ENCODE measurements at places on chromosomes 3 and 15.

- DNase-seq, result no peak
These were observed 266.6 kb downstream of the CGGBP1 start for GRCh38 chr3:87792198-87792533.

DNA sequence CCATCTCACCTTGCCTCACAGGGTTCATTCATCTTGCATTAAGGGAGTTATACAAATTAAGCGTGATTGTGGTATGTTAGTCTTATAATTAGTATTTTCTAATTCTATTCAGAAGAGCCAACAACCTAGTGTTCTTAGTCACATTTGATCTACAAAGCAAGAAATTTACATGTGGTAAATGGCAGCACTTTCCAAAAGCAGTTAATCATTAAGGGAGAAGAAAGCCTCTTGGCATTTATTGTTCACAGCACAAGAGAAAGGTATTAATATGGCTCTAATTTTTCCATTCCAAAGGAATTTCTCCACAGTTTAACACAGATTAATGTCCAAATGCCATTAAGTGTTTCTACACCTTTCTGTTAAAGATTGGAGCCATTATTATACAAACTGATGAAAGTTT, 1077.1 kb downstream of the ZPLD1 start:
- DNase-seq, result no peak

- no peak for DNase-seq
These were observed 15.4 kb upstream of the ISLR start for GRCh38 chr15:74157868-74158827.

DNA sequence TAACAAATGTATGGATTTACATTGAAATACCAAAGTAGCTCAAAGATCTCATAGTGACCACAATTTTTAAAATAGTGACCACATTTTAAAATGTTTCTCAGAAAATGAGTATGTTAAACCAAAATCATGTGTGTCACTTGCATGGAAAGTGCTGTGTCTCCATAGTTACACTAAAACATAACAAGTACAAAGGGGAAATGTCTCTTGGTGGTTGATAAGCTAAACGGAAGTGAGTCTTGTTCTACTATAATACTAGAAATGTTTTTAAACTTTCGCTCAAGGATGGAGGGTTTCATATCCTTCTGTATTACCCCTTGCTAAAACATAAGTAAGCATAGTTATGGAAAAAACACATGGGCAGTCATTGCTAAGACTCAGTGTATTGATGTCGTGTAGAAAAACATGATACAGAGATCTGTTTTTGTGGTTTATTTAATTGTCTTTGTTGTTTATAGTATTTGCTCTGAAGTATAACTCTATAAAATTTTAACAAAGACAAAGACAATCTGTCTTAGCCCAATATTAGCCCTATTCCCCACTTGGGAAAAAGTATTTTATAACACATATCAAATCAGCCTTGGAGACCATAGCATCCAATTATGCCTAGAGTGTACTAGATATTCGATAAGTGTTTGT, 27.0 kb upstream of the DENND4A start:
- no peak for DNase-seq

DNA sequence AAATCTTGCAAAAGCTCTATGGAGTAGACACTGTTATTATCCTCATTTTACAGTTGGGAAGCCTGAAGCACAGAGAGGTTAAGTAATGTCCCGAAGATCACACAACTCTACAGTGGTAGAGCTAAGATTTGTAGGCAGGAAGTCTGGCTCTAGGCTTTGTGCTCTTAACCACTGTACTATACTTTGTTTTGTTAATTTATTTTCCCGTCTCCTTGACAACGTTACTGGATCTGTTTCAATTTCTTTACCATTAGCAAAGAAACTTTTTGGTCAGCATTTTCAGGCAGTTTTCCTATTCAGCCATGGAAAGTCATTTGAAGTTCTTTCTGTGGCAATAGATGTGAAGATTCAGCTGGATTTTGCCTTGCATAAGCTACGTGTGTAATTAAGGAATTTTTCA, 51.7 kb downstream of the OTOL1 start:
- no peak for DNase-seq

- no peak for DNase-seq
These were observed 89.0 kb upstream of the PFN2 start for GRCh38 chr3:150059729-150060128.

DNA sequence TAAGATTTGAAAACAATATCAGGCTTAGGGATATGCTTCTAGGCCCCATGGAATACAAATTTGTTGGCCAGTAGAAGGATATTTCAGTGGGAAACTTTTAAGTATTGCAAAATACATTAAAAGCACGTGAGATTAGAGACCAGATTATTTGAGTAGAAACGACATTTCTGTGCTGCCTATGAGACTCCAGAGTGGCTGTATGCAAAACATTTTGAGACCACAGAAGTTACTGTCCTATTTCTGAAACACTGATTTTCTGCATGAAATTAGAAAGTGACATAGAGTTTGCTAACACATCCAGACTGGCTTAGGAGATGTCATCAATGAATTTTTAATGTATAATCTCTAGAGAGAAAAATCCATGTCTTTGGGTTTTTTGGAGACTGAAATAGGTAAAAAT, 99.8 kb downstream of the KCNH8 start:
- DNase-seq, result no peak

GRCh38 chr15:57190208-57190607, 186.1 kb upstream of the CGNL1 start:
- no peak for DNase-seq

DNA sequence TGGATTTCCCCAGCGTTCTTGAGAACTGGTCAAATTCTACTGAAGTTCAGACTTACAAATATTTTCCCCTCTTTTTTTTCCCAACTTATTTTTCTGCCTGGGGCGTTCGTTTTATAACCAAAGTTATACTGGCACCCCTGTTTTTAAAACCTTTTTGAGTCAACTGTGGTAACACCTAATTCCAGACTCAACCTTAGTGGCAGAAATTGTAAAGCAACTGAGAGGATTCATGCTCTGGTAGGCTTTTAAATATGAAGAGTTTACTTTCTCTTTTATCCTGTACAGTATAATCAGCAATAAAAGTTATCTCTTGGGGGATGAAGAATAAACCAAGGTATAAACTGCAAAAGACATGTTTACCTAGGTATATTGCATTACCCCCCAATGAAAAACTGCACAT, 2.3 kb downstream of the IL5RA start:
- DNase-seq, result no peak

DNA sequence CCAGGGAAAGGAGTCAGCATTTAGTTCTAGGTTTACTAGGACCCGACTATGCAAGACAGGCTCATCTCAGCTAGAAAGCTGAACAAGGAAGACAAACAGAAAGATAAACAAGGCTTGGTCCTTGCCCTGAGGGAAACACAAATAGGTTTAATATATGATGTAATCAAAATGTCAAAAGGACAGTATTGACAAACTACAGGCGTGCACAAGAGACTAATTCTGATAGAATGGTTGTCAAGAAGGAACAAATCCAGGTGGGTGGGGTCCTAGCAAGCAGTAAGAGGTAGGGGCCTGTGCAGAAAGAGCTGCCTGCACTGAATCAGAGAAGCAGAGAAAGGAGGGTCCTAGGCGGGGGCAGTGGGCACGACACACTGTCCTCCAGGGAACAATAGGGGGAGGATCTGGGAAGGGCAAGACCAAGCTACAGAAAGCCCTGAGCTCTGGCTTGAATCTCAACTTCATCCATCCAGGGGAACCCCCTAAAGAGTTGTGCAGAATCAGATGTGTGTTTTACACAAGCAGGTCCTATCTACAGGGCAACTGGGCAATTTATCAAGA, 23.4 kb downstream of the RFTN1 start:
- DNase-seq, result no peak

DNA sequence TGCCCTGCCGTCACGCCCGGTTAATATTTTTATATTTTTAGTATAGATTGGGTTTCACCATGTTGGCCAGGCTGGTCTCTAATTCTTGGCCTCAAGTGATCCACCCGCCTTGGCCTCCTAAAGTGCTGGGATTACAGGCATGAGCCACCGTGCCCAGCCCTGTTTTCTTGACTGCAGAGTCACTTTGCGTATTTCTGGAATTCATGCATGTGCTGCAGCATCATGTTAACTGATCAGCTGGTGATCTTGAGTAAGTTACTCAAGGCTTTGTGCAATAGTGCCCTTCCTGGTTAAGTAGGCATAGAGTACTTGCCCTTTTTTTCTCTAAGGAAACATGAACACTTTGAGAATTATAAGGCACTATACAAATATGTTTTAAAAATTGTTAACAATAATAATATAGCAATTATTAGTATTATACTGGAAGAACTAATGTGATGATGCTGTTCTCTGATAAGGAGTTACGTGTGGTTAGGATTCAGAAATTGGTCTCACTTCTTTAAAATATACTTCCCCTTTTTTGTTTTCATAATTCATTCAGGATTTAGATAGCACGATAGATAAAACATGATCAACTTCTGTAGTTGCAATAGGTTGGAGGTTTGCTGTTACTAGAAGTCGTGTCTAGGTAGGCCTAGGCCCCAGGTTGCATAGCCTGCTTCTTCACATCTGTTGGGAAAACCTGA, 33.6 kb downstream of the GPR171 start:
- no peak for DNase-seq

DNA sequence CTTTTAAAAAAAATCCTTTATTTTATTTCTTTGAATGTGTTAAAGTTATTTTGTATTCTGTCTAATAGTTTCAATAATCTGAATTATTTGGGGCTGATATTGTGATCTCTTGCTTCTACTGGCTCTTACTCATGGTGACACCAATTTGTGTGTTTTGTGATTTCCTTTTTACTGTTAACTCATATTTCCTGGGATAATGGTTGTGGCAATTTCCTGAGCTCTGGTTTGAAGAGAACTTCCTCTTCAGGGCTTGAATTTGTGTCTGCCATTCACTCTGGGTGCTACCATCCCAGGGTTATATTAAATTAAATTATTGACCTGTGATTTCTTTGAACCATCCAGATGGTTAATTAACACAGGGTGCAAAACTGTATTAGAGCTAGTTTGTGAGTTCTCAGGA, 60.4 kb upstream of the RNF7 start:
- DNase-seq, result no peak

DNA sequence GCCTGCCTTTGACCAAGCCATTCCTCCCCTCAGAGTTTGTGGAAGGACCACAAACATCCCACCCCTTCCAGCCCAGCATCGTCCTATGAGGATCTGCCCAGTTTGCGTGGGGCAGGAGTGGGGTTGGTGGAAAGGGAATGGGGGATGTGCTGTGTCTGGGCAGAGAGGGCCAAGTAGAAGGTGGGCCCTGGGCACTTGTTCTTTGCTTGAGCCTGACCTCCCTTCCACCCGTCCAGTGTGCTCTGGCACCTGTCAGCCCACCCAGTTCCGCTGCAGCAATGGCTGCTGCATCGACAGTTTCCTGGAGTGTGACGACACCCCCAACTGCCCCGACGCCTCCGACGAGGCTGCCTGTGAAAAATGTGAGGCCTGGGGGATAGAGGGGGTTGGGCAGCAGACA, 10.3 kb downstream of the SPINT1 start:
- no peak for DNase-seq

- no peak for DNase-seq
These were observed 925.9 kb downstream of the IGSF11 start for GRCh38 chr3:118108769-118109168.

GRCh38 chr3:185995352-185995751, 57.5 kb upstream of the TRA2B start:
- DNase-seq, result no peak

GRCh38 chr15:55564347-55565145, 23.6 kb downstream of the PYGO1 start:
- no peak for DNase-seq

- DNase-seq, result no peak
These were observed 51.7 kb upstream of the SLC4A7 start for GRCh38 chr3:27535809-27536392.

- DNase-seq, result no peak
These were observed 179.1 kb downstream of the NTRK3 start for GRCh38 chr15:88077296-88078020.

GRCh38 chr15:62880278-62880677, 162.3 kb upstream of the TPM1 start:
- DNase-seq, result no peak

DNA sequence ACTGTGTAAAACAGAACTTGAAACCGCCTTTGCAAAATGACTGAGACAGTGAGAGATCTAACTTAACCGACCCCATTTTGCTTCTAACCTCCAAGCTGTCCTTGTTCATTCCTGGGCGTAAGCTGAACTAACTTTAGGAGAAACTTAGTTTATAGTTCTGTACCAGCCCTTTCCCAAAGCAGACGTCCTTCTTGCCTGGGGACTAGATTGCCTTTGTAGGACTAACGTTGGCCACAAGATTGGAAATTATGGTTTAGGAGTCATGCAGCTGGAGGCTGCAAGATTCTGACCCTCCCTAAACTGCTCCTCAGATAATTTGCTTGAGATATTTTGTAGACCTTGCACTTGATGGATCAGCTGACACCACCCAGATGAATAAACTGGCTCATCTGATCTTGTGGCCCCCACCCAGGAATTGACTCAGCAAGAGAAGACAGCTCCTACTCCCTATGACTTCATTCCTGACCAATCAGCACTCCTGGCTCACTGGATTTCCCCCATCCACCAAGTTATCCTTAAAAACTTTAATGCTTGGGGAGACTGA, 219.9 kb upstream of the PROK2 start:
- DNase-seq, result no peak

GRCh38 chr3:24548278-24548677, 53.6 kb upstream of the THRB start:
- no peak for DNase-seq

- no peak for DNase-seq
These were observed 3.5 kb downstream of the PFN2 start for GRCh38 chr3:149967086-149967685.

- DNase-seq, result no peak
These were observed 72.1 kb upstream of the FNDC3B start for GRCh38 chr3:171967137-171967783.

DNA sequence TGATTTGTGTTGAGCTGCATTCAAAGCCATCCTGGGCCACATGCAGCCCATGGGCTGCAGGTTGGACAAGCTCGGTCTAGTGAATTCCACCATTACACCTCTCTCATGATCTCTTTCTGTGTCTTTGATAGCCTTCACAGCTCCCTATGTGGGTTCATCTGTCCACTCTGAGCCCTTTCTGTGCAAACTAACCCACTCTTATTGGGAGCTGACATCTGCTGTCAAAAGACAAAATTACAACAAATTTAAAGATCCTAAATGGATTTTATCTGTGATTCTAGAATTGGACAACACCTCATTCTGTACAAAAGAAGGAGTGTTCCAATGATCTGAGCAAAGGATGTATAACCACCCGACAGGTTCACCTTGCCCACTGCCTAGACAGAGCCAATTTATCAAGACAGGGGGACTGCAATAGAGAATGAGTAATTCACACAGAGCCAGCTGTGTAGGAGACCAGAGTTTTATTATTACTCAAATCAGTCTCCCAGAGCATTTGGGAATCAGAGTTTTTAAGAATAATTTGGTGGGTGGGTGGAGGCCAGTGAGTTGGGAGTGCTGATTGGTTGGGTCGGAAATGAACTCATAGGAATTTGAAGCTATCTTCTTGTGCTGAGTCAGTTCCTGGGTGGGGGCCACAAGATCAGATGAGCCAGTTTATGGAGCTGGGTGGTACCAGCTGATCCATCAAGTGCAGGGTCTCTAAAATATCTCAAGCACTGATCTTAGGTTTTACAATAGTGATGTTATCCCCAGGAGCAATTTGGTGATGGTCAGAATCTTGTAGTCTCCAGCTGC, 2.6 kb upstream of the XYLB start:
- no peak for DNase-seq

Data from stimulated activated CD4-positive, alpha-beta T cell treated with anti-CD3 and anti-CD28 coated beads, Interleukin-15, amount 100 ng/mL, for 24 hours (primary cell).